ENCODE measurements at places on chromosomes 1 and 21. TPM values are rescaled to one million over a fixed set of nuclear protein-coding genes. Genes with fewer than 3 reads are reported as not detected.

DNA sequence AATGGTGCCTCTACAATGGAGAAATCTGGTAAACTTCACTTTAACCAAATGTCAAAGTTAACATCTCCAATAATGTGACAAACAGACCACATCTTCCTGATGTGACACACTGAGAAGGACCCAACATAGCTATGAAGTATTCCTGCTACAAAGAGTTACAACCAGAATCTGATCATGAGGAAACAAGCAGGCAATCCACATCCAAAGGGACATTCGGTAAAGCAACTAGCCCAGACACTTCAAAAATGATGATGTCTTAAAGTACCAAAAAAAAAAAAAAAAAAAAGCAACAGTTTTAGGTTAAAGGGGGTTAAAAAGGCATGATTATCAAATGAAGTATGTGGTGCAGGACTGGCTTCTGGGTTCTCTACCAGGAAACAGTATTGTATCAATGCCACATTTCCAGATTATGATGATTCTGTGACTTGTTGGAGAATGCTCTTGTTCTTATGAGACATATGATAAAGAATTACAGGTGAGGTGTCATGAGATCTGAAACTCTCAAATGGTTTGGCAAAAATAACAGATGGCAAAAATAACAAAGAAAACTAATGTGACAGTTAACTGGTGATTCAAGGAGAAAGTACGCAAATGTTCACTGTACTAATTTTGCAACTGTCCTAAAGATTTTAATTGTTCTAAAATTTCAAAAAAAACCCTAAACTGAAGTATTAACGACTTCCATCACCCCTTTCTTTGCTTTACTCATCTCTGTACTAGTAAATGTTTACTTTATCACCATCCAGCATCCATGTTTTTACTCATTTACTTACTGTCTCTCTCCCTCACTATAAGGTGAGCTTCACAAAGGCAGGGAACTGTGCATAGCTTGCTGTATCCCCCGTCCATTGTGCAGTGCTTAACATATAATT, 2.8 kb downstream of the CD58 start:
- DNase-seq, result no peak

DNA sequence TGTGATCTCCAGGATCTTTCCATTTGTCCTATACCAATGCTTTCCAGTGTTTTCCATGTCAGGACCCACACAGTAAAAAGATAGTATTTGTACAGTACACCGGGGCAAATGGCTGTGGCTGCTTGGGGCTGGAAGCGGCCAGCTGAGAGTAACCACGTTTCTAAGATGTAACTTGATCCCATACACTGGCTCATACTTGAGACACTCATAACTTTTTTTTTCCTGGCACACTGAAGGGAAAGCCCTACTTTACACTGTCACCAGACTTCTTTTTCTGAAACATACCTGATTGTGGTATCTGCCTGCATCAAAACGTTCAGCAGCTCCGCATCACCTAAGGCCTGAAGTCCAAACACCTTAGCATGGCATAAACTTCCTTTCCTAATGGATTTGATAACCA, 21.6 kb downstream of the VPS13D start:
- DNase-seq, result no peak

DNA sequence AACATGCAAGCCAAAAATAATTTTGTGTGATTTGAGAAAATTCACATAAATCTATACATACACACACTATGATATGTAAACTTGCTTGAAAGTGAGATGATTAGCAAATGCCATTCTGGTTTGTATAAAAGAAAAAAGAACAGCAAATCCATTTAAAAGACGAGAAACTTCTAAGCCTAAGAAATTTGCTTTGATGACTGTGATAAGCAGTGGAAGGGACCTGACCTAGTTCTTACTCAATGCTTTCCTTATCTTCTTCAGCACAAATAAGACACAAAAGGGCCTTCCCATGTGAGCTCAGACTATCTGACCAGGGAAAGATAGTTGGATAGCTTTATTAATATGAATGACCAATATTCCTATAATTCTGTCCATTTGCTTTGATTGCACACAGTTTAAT, 25.3 kb upstream of the NMNAT2 start:
- no peak for DNase-seq

ALX3 gene
- not detected for polyA plus RNA-seq

DNA sequence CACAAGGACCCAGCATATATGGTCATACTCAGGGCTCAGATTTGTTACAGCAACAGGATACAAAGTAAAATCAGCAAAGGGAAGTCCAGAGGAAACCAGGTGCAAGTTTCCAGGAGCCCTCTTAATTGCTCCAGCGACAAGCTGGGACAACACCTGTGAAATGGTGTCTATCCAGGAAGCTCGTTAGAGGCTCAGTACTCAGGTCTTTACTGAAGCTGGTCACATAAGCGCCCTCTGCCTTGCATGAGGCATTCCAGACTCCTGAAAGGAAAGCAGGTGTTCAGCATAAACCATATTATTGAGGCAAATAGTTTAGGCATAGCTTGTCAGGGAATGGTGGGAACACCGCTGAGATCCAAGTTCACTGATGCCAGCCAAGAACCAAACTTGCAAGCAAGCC, 231.0 kb downstream of the SLC35F3 start:
- DNase-seq, result no peak

Data from CD14-positive monocyte (primary cell).